ENCODE measurements at places on chromosomes 1 and 21.

DNA sequence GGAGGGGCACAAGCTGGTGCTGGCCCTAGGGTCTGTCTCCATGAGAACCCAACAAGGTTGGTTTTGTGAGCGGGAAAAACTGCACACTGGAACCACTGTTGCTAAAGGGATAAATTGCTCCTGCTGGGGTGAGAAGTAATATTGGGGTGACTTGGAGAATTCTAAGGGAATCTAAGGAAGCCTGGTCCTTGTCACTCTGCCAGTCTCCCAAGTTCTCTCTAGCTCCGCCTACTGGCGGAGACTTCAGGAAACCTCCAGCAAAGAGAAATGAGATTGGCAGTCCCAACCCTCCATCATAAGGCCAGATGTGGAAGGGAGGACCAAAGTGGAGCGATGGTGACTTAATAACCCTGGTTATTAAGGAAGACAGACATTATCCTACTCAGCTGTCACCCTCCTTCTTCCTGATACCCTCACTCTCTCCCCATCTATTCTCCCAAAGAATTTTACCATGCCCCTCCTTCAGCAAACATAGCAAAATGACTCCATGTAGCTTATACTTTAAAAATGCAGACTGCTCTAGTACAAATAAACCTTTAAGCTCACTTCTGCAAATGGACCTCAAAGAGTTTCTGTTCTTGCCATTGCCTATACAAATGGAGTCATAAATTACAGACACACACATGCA lies 2.7 kb downstream of the LCE1F start:
- DNase-seq: peak; percentile 27

DNA sequence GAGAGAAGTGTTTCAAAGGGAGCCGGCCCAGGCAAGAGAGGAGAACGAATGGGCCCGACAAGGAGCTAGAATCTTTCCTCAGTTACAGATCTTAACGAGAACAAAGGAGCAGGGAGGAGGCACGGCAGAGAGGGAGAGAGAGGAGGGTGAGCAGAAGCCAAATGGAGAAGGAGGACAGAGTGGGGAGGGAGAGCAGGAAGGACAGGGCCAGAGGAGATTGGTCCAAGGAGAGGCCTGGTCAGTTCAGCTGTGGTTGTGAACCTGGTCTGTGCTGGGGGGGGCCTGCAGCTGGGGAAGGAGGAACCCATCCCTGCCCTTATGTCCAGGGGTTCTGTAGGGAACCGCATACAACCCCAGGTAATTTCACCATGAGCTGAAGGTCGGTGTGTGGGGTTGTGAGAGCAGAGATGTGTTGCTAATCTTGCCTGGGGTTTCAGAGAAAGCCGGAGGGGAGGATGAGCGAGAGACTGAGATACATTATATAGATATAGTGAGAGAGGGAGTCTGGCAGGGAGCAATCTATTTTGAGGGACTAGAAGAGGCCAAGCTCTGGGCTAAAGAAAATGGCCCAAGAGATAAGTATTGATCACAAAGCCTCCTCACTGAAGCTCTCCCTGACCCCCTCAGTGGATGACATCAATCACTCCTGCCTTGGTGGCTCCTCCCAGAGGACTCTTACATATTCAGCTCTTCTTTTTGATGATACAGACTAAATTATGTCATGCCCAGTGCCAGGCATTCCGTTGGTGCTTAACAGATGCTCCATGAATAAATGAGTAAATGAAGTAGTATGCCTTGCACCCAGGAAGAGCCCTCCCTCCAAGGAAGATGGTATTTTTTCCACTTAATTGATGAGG lies 64.2 kb upstream of the CD1D start:
- no peak for DNase-seq

DNA sequence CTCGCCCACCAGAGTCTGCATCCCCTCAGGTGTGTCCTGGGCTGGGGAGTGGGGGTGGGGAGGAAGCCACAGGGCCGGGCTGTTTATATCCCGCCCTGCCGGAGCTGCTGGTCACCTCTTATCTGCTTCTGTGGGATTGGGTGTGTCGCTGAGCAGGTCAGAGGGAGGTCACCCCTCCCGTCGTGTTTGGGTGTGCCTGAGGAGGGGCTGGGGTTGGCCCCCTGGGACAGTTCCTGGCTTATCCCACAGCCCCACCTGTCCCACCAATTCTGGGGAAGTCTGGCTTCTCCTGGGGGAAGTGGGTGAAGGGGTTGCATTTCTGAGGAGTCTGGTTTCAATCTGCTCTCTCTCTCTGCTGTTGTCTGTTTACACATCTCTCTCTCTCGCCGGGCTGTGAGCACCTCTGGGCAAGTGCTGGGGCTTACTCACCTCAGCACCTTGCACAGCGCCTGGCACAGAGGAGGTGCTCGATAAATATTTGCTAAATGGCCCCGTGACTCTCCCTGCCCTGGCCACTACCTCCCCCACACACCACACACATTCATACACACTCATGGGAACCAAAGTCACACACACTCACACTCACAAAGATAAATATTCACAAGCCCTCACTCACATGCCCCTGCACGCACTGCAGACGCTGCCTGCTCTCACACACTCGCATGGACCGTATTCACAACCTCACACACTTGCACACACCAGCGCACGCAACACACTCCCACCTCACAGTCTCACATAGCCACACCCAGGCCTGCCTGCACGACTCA lies 8.3 kb downstream of the ELF3 start:
- DNase-seq: no peak

DNA sequence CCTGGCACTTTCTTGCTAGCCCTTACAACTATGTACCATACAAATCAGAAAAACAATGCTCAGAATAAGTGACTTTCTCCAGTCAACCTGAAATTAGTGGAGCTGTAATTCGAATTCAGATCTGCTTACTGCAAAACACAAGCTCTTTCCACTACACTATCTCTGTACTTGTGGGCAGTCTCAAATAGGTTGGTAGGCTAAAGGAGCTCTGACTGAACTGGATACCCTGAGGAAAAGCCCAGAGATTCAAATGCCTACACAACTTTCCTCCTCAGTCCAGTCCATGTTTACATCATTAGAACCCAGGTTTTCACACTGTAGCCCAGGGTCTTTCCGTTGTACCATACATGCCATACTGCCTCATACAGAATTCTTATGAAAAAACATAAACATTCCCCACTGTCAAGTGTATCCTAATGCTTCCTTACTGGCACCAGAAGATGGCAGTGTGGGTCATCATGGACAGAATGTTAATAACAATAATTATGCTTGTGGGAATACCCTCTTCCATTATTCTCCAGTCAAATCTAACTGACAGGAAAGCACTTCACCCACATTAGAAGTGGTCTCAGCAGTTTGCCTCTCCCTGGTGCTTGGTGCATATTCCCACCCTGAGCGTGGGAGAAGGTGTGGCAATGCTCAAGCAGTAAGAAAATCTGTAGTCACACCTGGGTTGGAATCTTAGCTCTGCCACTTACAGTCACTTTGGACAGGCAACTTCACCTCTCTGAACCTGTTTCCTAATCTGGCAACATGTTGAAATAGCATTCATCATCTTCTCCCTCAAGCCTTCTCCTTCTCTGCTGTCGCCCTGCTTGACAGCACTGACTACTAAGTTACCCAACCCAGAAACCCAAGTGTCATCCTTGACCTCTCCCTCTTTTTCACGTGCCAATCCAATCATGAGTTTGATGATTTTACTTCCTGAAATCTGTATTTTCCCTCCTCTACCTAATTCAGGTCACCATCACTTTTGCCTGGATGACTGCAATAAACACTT lies 14.4 kb upstream of the ZFYVE9 start:
- peak; percentile 67 for DNase-seq

GRCh38 chr1:51344276-51344601 lies 13.9 kb upstream of the TTC39A start:
- no peak for DNase-seq

DNA sequence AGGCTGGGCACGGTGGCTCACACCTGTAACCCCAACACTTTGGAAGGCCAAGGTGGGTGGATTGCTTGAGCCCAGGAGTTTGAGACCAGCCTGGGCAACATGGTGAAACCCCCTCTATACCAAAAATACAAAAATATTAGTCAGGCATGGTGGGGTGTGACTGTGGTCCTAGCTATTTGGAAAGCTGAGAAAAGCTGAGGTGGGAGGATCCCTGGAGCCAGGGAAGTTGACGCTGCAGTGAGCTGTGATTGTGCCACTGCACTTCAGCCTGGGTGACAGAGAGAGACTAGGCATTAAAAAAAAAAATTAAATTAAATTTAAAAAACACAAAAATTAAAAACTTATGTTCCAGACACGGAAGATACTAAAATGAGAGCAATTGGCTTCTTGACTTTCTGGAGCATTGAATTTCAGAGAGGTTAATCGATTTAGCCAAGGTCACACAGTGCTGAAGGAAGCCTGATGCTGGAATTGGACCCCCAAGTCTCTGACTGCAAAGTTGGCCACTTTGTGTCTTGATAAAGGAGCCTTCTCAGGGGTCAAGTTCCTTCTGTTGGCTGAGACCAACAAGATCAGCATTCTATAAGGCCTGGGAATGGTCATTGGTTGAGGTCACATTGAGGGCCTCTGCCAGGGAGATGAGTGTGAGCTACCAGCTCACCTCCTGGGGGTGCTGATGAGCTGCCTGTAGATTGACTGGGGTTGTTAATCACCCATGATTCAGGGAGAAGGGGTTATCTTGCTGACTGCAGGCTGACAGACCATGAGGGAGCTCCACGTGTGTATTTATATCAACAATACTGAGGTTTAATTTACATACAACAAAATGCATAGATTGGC lies 54.3 kb downstream of the RPS6KA1 start:
- peak; percentile 16 for DNase-seq

GRCh38 chr1:30358500-30358899 lies 364.9 kb downstream of the MATN1 start:
- no peak for DNase-seq

DNA sequence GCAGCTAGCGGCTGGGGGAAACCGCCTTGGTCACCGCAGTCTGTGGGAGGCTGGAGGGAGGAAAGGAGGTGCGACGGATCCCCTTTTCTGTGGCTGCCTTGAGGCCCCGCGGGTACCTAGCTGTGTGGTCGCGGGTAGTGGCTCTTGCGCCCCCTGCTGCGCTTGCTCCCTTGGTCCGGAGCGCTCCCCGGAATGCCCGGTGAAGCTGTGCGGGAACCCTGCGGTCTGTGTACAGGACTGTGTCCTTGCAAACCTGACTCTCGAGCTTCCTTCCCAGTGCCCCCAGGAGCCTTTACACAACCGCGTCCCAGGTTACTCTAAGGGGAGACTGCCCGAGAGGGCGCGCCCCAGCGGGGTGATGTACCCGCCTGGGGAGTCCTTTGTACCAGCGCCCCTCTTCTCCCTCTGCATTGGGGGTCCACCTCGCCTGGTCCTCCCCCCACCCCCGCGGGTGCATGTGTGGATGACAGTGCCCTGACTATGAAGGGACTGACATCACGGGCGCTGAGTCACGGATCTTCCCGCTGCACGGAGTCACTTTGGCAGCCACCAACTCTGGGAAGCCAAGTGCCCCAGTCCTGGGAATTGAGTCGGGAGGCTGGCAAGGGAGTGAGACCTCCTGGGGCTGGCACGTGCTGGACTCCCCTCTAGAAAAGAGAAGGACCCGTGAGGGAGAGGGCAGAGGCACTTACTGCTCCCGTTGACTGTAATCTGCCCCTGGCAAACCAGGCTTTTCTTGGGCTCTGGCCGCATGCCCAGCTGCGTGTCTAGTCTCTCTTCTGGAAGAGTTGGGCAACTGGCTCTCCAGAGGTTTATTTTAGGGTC lies 816 bp downstream of the IL6R start:
- peak; percentile 66 for DNase-seq

GRCh38 chr1:186899577-186899976 lies 70.8 kb downstream of the PLA2G4A start:
- DNase-seq: no peak

DNA sequence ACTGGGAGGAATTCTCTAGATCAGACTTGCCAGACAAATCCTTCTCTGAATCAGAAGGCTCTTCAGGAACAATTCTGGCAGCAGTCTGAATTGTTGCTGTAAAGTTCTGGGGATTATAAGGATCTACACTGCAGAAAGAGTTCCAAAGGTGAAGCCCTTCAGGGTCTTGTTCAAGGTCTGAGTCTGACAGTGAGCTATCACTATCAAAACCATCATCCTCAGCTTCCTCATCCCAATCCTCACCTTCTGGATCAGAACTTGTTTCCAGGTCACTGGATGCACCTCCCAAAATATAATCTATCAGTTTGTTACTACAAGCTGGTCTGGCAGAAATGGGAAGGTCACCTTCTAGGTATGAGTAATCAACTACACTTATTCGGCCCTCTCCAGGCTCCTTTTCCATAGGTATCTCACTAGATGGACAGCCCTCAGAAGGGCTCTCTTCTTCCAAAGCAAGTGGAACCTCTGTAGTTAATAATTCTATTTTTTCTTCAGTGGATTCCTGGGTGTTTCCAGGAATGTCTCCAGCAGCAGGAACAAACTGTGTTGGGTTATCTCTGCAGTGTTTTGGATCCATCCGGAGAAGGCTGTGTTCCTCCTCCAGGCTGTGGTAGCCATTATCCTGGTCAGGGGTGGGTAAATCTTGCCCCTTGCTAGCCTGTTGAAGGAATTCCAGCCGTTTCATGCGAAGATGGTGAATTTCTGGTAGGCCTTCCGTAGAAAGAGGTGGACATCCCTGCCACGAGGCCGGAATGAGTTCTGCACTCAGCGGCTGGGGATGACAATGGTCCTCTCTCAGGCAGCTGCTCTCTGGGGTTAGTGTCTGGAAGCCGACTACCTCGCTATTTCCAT lies 1.6 kb downstream of the PPP1R15B start:
- no peak for DNase-seq

DNA sequence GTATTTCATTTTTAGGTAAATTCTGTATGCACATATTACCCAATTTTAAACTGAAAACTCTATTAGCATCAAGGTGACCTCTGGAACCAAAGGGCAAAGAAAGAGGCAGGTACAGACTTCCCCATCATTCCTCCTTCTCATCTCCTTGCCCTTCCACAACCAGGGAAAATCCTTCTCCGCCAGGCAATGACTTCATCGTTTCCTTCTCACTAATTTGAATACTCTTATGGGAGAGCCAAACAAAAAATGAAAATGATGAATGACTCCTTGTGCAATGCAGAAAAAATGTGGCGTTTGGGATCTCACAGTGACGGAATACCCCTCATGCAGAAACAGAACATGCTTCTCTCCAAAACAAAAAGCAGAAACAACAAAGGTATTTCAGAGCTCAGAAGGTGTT lies 83.7 kb downstream of the HLCS start:
- DNase-seq: no peak

GRCh38 chr1:95407131-95407885 lies 173.3 kb downstream of the RWDD3 start:
- DNase-seq: no peak

GRCh38 chr1:111987502-111987901 lies 2.0 kb downstream of the KCND3 start:
- DNase-seq: no peak

- DNase-seq: peak; percentile 26
Measured at GRCh38 chr1:93056214-93056613, 22.9 kb upstream of the MTF2 start.

DNA sequence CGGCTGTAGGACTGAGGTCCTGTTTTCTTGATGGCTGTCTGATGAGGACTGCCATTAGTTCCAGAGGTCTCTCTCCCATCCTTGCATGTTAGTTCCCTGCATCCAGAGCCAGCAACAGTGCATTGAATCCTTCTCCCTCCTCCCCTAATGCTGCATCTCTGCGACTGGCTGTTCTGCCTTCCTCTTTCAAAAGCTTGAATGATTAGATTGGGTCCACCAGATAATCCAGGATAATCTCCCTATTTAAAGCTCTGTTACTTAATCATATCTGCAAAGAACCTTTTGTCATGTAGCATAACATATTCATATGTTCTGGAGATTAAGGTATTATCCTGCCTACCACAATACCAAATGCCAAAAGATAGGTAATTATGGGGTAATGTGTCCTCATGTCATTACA lies 377.5 kb downstream of the GPATCH2 start:
- no peak for DNase-seq

GRCh38 chr1:26055041-26055440 lies 9.1 kb upstream of the SLC30A2 start:
- DNase-seq: no peak

- no peak for DNase-seq
Measured at GRCh38 chr1:84319662-84320061, 18.2 kb downstream of the SAMD13 start.
